ENCODE measurements at places on chromosomes 4 and X.

GRCh38 chrX:45697591-45697990 is 496.9 kb upstream of the DIPK2B start:
- no peak for DNase-seq

DNA sequence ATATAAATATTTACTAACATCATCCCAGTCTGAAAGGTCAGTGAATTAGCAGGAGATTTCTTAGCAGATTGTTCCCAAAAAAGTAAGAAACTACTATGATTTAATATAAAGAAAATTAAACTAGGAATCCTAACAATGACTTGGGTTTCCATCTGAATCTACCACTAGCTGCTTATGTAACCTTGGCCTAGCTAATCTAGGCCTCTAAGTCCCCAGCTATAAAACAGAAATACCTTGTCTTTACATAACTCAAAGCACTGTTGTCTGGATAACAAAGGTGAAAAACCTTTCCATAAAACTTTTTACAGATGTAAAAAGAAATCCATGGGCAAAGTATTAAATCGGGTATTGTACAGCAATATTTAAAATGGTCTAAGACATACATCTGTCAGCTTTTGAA is 3.0 kb downstream of the FBXL5 start:
- DNase-seq: no peak

GRCh38 chrX:4971646-4972045 is 1257.0 kb downstream of the NLGN4X start:
- no peak for DNase-seq

- DNase-seq: no peak
Observed at GRCh38 chr4:55920571-55920970, 28.2 kb upstream of the CEP135 start.

DNA sequence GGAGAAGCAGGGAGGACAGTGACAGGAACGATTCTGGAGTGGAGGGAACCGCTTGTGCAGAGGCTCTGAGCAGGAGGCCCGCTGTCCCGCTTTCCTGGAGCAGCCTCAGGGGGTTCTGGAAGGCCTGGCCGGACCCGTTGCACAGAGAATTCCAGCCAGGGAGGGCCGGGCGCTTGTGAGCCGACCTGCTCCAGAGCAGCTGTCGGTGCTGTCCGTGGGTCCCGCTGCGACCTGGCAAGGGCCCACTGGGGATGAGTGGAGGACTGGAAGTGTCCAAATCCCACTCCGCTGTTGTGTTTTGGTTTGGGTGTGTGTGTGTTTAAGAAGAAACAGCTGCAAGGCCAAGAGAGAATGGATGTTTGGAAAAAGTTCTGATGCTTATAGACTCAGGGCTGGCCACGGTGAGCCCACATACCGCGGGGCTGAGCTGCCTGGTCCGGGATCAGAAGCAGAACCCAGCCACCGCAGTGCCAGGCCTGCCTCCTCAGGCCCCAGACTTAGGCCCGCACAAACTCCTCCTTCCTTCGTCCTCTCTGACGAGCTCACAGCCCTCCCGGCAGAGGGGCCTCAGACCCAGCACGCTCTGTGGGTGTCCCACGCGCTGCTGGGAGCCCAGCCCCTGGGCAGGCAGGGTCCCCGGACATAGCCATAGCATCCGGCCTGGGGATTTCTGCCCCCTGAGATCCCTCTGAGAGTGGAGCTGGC is 73.9 kb downstream of the HTRA3 start:
- no peak for DNase-seq

DNA sequence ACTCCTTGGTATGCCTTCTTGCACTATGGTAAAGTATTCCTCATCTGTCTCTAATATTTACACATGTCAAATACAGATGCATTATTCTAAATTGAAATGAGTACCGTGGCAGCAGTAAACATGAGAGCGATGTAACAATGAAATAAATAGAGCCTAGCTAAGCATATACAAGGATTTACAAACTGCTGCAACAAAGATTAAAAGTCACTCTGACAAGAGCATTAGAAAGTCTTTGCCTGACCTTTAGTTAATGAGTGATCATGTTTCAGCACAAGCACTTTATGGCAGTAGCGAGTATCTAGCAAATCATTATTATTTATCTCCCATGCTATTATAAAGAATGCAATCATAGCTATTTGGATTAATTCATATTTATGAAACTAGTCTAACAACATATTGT is 547.0 kb upstream of the NDST4 start:
- DNase-seq: no peak

DNA sequence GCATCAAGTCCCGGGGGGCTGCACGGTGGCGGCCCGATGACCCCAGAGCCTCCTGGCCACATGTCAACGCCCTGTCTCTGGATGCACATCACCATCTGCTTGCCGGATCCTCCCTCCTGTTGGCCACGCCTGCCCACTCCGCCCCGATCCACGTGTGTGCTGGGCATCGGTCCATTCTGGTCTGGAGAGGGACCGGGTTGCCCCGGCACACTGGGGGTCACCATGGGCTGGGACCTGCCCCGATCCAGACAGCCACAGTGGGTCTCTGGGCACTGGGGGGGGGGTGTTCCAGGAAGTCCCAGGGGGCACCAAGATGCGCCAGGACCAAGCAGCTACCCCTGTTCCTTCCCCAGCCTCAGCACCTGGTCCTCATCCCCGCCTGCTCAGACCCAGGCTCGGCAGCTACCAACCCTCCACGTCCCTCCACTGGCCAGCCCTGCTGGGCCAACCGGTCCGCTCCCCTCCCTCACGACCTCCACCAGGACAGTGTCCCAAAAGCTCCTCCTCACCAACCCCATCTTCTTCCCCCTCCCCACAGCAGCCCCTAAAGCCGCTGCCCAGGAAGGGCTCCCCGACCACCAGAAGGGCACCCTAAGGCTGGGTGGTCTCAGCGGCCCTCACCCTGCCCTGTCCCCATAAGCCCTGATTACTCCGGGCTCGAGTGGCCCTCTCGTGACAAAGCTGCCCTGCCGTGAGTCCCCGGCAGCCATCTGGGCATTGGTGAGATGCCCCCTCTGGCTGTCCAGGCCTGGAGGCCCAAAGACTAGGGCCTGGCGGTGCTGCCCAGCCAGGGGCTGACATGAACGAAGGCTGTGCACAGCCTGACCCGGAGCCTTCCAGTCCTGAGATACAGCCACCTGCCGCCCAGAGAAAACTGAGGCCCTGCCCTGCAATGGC is 4.6 kb downstream of the CTBP1 start:
- no peak for DNase-seq

DNA sequence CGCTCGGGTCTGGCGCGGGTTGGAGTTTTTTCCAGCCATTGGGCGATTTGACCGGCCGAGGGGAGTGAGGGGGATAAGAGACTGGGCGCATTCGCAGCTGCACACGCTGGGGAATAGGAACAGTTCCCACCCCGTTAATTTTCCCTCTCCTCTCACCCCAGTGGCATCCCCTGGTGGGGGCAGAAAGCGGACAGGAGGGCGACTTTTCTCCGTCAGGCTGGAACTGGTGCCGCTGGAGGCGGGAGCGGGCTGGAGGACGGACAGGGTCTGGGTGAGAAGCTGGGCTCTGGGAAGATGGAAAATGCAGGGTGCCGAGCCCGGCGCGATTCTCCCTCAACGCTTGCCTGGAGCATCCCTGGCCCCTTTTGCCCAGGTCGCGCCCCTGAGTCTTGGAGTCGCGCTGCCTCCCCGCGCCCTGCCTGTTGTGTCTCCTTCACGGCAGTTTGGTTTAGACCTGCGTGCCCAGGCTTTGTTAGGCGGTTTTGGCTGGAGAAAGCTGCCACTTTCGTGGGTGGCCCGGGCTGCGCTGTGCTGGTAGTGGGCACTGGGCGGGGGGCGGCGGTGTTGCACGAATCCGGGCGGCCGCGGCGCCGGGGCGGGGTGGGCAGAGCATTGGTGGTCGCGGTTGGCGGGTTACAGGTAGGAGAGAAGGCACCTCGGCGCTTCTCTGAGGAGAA is 2.0 kb downstream of the ADGRL3 start:
- DNase-seq: no peak

GRCh38 chr4:78517050-78517652 is 34.4 kb upstream of the ANXA3 start:
- DNase-seq: no peak

DNA sequence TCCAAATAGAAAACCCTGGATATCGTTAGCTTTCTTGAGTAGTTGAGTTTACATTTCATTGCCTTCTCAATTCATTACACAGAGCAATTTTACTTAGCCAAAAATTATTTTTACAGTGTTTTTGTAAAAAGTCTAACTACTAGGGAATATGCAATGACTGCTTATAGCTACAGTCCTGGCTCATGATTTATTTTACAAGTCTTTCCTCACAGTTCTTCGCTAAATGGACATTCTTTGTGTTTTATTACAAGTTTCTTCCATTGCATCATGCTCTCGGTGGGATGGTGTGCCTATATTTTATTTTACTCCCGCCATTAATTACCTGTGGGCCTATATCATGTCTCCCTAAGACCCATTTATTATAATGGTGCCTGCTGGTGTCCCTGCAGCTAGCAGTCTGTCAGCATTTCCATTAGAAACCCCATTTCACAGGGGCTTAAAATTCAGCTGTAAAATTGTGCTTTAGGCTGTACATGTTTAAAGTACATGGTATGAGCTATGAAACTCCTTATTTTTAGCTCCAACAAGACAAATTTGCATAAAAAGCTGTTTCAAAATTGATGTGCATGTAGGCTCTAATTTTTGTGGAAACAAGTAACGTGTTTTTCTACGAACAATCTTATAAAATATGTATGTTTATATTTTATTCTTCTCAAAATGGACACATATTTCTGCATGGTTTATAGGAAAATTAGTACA is 227.4 kb downstream of the SLC7A11 start:
- DNase-seq: no peak

DNA sequence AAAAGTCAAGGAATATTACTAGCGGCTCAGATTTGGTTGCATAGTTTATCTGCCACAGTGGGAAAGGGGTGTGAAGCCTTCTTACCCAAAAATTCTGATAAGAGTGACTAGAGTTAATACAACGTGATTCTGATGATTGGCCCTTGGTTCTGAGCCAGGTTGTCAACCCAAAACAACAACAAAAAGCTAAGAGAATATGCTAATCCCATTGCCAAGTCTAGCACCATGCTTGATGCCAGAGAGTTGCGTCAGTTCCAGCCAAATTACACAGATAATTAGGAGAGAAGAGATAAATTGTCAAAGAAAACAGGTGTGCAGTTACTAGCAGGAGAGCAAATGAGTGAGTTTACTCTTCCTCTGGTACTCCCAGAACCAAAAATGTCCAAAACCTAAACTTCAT is 287.4 kb upstream of the AGA start:
- no peak for DNase-seq

GRCh38 chr4:6250235-6250983 is 19.2 kb upstream of the WFS1 start:
- DNase-seq: no peak

DNA sequence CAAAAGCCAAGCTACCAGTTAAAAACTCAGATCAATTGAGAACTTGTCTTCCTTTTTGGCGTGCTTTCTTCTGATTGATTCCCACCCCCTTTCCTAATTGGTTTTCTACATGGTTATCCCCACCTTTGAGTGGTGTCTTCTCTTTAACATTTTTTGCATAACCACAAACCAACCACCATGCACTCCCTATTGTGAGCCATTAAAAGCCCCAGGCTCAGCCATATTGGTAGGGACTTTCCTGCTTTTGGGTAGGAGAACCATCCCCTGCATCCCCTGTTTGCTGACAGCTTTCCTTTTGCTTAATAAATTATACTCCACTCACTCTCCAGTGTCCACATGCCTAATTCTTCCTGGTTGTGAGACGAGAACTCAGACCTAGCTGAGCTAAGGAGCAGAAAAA is 1651.4 kb upstream of the IGFBP7 start:
- DNase-seq: no peak

- DNase-seq: no peak
Observed at GRCh38 chr4:154019811-154020210, 230.9 kb upstream of the SFRP2 start.

- no peak for DNase-seq
Observed at GRCh38 chr4:26375551-26375950, 54.7 kb downstream of the RBPJ start.

DNA sequence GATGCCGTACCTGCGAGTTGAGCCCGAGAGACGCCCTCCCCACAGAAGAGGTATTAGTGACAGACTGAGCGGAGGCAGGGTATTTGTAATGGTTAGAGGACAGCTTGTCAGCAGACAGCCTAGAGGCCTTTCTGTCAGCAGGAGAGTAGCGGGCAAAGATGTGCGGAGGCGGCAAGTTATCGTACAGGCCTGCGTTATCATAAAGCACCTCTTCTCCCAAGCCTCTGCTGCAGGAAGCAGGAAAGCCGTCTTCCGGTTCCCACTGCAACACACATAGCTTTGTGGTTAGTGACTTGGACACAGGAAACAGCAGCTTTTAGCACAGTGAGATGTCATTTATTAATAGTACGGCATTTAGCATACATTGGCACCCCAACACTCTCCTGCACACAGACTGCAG is 158.3 kb downstream of the AFAP1 start:
- no peak for DNase-seq

DNA sequence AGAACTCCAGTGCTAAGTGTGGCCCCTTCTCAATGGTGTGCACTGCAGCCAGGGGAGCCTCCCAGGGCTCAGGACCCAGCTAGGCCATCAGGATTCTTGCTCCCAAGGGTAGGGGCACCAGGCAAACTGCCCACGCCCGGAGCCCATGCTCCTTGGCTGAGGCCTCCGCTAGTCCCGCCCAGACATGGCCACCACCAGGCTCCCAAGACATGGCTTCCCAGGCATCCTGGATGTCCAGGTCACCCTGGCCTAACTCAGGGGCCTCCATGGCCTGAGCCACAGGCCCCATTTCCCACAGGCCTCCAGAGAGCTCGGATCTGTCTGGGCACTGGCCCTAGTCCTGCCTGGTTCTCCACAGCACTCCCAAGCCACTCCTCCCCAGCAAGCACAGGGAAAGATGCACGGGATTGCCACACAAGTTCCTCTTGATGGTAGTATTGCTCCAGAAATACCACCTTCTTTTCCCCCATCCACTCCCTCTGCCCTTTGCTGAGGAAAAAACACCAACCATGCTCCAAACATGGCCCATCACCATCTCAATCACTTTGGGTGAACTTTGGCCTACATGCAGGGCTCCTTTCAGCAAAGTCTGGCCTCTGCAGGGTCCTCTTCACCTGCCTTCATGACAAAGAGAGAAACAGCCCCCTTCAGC is 274.7 kb upstream of the AGTR2 start:
- DNase-seq: no peak

DNA sequence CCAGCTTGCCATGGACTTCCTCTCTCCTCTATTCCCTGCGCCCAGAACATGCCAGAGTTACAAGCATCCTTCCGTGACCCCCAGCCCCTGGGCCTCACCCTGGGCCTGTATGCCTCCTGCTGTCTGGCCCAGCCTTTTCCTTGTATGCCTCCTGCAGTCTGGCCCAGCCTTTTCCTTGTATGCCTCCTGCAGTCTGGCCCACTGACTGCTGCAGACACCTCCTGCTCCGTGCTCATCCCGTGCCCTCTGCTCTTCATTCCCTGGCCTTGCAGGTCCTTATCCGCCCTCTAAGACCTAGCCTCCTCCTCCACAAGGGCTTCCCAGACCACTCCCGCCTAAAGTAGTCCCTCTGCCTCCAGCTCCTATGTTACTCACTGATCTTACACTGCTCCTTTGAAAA is 44.2 kb downstream of the IRF2 start:
- DNase-seq: no peak

DNA sequence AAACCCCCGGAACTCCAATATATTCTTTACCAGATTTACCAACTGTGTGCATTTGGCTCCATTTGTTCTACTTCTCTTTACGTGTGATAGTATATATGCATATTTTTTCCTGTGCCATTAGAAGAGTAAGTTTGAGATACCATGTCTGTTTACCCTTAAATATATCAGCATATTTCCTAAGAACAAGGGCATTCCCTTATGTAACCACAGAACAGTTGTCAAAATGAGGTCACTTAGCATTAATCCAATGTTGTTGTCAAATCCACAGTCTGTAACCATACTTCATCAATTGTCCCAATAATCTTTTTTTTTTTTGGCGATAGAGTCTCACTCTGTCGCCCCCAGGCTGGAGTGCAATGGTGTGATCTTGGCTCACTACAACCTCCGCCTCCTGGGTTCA is 55.2 kb downstream of the TBC1D14 start:
- no peak for DNase-seq

All from activated T-cell treated with anti-CD3 and anti-CD28 coated beads, Interleukin-2, amount 50 U/mL, for 72 hours (primary cell).